ENCODE measurements at places on chromosomes 2 and 18.
A peak's percentile ranks its signal among the peaks of the same experiment; 100 is the strongest.

GRCh38 chr18:63091671-63092364 lies 227.8 kb downstream of the BCL2 start:
- DNase-seq = no peak

- no peak for DNase-seq
These were observed 61.7 kb upstream of the LCLAT1 start for GRCh38 chr2:30385327-30385726.

- no peak for DNase-seq
These were observed 414.2 kb upstream of the CHAC2 start for GRCh38 chr2:53353135-53354114.

GRCh38 chr2:60964651-60965498 lies 52.6 kb upstream of the PEX13 start:
- DNase-seq = no peak

GRCh38 chr2:120589771-120590608 lies 145.7 kb upstream of the GLI2 start:
- no peak for DNase-seq

DNA sequence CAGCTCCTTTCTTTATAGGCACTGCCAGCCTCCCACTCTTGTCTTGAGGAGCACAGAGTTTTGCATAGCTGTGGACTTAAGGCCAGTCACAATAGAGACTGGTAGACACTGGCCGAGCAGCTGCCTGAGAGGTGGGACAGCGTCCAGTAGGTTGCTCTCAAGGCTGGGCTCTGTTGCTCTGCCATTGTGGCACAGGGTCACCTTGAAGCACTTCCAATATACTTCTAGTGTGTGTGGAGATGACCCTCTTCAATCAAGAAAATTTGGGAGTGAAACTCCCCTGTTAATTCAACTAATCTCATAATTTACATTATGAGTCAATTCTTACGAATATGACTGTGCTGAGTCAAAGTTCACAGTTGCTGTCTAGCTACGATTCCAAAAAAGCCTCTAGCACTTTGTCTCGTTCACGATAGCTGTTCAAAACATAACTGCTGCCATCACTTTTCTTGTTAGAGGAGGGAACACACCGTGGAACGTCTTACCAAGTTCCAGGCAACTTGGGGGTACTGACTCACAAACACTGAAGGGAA lies 636.2 kb downstream of the EPHA4 start:
- DNase-seq = no peak

GRCh38 chr2:70010576-70011111 lies 49.2 kb upstream of the ASPRV1 start:
- no peak for DNase-seq

DNA sequence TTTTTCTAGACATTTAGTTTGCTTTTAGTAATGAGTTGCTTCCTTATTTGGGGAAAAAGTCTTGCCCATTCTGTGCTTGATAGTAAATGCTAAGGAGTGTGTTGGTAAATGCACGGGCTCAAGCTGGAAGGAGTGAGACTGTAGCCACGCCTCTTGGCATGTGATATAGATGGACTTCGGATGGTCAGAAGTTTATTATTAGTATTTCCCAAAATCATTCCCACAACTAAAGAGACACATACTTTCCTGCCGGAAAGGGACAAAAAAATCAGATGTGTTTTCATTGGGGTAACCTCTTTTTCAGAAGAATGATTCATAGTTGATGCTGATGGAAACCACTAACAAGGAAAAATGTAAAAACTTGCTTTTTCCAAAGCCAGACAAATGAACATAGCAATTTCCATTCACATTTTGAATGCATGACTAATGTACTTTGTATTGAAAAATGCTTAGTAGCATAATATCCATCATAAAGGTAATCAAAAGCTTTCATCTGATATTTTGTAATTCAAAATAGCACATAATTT lies 133.2 kb downstream of the ZNF532 start:
- no peak for DNase-seq

GRCh38 chr2:140108706-140109475 lies 1328.7 kb upstream of the NXPH2 start:
- no peak for DNase-seq

- DNase-seq = peak; percentile 15
These were observed 87.8 kb downstream of the HDAC4 start for GRCh38 chr2:239312741-239313667.

DNA sequence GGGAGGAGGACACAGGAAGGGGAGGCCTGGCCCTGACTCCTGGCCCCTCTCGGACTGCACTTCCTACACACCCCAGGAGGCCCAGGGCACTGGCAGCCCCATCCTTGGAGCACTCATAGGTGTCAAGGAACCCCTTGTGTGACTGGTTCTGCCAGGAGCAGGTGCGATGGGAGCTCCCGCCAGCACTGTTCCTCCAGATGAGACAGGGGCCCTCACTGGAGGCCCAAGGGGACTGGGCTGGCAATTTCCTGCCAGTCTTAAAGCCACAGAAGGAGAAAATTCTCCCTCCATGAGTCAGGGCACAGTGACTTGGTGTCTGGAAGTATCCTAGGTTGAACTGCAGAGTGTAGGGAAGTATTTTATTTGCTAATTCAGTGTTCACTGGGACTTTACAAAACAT lies 42.8 kb upstream of the MAL start:
- DNase-seq = no peak

DNA sequence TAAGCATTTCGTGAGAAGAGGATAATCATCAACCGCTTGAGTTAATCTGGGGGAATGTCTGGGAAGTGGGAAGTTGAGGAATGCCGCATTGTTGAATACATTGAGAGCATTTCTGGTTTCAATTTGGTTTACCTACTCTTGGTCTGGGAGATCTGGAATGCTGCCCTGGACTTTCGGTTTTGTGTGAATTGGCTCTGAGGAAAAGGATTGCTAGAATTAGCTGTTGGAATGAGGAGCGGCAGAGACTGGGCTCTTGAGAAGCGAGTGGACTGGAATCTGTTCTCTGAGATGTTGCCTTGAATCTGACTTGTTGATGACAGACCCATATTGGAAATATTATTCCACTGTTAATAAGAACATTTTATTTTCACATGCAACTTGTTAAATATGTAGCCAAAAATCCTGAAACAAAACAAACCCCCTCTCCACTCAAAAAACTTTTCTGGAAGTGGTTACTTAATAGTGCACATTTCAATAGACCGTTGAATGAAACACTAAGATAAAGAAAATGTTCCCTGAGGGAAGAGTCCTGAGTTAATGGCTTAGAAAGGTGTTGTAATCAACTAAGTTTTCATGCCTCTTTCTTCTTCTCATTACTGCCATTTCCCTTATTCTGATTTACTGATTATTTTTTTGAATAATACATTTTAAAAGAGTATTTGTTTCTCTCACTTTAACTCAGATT lies 50.8 kb downstream of the PTPRM start:
- no peak for DNase-seq

GRCh38 chr2:120578576-120579352 lies 156.9 kb upstream of the GLI2 start:
- no peak for DNase-seq

DNA sequence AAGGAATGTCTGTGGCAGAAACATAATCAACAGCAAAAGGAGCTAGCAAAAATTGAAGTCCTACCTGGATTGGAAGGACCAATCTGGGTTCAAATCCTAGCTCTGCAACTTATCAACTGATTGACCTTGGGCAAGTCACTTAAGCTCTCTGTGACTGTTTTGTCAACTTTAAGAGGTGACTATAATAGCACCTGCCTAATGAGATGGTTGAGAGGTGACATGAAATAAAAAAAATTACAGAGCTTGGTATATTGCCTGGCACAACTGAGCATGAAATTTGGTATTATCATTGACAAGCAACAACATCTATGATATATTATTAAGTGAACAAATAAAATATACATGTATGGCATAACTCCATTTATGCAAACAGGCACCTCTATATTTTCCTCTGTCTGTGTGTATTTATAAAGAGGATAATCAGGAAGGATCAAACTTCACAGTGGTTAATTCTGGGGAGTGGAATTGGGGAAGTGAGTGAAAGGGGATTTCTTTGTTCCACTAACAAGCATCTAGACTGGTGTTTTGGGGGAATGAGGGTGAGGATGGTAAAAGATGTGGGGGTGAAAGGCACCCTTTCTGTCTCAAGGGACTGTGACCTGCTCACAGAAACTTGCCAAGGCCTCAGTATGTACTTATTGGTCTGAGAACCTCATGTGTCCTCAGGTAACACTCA lies 132.8 kb upstream of the SERTAD2 start:
- DNase-seq = no peak

DNA sequence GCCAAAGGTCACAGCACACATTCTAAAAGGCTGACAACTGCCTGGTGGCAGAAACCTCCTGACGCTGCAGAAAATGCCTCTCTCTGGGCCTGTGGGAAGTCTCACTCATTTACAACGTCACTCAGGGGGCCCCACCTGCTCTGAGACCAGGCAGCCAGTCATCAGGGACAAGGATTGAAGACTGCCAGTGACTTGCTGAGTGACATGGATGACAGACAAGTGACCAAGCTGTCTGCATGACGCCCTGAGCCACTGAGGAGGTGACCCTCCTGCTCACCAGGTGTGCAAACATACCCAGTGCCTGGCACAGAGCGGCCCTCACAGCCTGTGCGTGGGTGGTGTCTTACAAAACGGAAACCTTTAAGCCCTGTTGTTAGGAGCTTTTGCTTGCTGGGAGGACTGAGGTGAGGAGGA lies 392.4 kb downstream of the TNS1 start:
- DNase-seq = peak; percentile 51

DNA sequence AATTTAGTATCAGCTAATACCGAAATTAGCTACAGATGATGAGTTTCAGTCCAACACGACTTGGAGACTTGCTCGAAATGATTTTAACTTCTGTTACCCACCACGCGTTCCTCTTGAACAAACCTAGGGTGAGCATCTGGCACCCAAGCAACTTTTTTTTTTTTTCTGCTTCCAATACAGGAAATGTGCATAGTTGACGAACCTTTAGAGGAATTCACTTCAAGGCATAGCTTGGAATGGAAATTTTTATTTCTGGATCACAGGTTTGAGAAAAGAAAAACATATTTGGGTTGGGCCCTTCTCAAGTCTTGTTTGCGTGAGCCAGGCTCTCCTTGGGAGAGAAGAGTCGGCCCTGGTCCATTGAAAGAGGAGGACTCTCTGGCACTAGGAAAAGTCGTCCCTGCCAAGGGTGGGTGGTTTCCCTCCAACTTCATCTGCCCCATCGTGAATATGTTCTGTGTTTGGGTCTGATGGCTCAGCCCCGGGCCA lies 37.4 kb upstream of the RPL31 start:
- no peak for DNase-seq

DNA sequence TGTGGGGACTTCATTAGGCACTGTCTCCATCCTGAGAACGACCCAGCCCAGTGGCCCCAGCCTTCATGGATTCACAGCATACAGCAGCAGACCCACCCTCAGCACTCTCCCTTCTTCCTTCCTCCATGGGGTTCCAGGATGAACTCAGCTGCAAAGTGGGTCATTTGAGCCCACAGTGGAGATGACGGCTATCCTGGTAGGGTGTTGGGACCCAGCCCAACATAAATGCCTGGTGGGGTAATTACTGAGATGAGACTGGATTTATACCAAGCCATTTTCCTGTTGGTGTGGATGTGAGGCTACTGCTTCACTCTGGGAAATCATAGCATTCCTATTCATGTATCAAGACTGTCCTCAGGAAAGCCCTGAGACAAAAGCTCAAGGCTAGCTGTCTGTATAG lies 536.7 kb upstream of the TNP1 start:
- no peak for DNase-seq

- DNase-seq = no peak
These were observed 222.1 kb downstream of the MTX2 start for GRCh38 chr2:176491172-176491904.

DNA sequence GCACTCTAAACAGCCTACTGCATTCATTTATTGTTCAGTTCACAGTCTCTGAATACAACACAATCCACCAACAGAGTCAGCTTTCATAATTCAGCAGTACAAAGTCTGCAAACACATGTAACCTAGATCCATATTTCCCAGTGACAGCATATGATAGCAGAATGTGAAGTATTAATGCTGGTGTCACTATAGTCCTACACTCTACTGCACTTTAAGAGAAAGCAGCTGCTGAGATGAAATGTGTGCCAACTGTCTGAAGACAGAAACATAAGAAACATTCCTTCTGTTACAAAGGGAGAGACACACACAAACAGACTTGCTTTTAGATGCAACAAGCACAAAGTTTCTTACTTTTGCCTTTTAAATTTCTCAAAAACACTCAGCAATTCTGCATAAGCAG lies 441.8 kb downstream of the ZEB2 start:
- DNase-seq = no peak

DNA sequence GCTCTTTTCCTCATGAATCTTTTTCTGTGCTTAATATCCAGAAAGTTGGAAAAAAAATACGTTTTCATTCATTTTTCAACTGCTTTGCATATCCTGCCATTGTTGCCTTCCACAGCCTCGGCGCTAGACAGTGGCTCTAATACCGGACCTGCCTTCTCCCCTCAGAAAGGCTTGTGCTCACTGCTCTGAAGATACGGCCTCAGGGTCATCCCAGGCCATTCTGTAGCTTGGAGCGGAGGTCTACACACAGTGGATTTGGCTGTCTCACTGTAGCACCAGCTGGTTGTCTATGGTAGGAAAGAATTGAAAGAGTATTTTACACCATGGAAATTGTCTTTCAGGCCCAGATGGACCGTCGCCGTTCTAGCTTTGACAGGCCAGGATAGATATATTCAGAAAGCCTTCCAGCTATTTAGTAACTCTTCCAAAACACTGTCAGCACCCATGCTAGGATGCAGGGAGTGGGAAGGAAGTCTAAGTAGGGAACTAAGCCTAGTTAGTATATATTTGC lies 242.0 kb downstream of the TMEM182 start:
- no peak for DNase-seq

DNA sequence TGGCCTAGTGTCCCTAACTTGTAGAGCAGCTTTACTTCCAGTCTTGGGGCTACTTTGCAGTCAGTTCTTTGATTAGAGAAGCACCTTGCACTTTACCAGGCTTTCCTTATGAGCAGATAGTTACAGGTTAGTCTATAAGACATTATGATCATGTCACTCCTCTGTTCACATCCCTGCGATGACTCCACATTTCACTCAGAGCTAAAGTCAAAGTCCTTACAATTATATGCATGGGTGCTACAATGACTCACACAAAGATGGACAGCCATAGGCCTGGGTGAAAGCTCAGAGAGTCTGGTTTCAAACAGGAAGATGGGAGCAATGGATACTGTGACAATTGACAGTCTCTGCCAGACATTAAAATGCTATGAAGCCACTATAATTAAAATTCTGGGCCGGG lies 27.1 kb upstream of the SSB start:
- DNase-seq = no peak

- no peak for DNase-seq
These were observed 128.4 kb downstream of the PIEZO2 start for GRCh38 chr18:11020877-11021414.

GRCh38 chr2:13480057-13480456 lies 763.3 kb downstream of the TRIB2 start:
- DNase-seq = no peak

- no peak for DNase-seq
These were observed 37.5 kb upstream of the ACSL3 start for GRCh38 chr2:222823183-222823930.

DNA sequence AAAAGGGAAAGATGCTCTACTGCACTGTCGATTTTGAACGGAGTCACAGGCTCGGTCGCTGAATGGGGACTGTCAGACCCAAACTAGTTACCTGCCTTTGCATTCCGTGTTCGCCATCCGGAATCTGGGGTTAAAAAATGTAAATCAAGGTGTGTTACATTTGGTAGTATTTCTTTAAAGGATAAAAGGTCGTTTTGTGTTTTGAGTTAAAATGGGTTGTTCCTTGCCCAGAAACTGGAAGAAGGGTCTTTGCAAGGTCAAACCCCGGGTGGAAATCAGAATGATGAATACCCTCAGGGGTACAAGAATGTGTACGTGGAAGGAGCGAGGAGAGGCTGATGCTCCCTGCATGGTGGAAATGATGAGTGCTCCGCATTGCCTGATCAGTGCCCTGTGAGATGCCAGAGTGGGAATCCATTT lies 1.0 kb downstream of the VSNL1 start:
- no peak for DNase-seq

All from activated T-cell treated with anti-CD3 and anti-CD28 coated beads, Interleukin-2, amount 50 U/mL, for 1 hour (primary cell).